ENCODE measurements at places on chromosomes 4 and X.

- DNase-seq = no peak
Observed at GRCh38 chrX:103151799-103152198, 58.9 kb upstream of the NXF3 start.

DNA sequence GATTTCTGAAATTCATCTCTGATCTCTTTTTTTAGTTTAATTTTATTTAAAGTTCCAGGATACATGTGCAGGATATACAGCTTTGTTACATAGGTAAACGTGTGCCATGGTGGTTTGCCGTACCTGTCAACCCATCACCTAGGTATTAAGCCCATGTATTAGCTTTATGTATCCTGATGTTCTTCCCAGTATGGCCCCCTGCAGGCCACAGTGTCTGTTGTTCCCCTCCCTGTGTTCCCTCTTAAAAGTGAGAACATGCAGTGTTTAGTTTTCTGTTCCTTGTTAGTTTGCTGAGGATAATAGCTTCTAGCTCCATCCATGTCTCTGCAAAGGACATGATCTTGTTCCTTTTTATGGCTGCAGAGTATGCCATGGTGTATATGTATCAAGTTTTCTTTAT, 153.2 kb downstream of the RAPGEF2 start:
- no peak for DNase-seq

DNA sequence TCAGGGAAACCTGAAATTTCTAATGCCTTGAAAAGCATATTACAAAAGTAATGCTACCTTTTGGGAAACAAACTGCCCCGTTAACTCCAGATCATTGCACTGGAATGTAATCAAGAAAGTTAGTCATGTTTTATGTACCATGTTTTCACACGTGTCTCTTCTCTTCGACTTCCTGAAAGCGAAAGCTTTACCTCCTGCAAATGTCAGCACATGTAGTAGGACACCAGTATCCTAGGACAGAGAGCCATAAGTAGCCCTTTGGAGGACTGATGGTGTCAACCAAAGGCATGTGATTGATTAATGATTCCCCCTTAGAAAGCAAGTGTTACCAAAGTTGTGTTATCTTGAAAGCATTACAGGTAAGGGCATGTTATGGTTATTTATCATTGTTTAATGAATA, 8.8 kb upstream of the MND1 start:
- no peak for DNase-seq

DNA sequence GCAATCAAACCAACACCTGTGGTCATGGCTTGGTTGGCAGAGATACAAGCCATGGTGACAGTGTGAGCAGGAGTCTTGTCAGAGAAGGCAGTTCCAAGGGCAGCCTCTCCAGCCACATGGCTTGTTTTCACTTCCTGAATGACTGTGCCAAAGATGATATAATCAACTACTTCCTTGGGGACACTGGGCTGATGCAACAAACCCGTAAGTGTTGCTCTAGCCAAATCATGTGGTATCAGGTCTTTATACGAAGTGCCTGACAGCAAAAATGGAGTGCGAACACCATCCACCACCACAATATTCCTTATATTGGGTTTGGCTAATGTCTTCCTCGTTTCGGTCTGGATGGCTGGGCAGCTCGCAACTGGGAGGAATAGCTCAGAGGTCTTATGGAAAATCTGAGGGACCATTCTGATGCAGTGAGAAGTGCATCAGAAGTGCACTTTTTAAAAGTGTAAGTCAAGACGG, 922.0 kb downstream of the NLGN4X start:
- DNase-seq = no peak

- DNase-seq = no peak
Observed at GRCh38 chr4:6198768-6199421, 1.5 kb downstream of the JAKMIP1 start.

GRCh38 chr4:77430847-77431246, 174.8 kb upstream of the CXCL13 start:
- DNase-seq = no peak

- DNase-seq = no peak
Observed at GRCh38 chr4:128858879-128859671, 49.6 kb downstream of the JADE1 start.

DNA sequence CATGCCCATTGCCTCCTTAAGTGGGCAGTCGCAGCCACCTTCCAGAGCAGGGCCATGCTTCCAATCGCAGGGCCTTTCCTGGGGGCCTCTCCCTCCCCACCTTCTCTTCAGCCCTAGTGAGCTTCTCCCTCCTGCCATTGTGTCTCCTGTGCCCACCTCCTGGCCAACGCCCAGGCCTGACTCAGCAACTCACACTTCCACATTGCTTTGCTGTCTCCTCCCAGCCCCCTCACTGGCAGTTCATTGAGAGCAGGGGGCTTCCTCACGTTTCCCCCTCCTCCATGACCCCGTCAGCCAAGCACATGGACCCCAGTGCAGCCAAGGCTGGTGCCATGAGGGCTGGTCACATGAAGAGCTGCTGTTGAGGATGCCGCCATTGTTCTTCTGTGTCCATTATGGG, 25.9 kb downstream of the HTRA3 start:
- DNase-seq = no peak

DNA sequence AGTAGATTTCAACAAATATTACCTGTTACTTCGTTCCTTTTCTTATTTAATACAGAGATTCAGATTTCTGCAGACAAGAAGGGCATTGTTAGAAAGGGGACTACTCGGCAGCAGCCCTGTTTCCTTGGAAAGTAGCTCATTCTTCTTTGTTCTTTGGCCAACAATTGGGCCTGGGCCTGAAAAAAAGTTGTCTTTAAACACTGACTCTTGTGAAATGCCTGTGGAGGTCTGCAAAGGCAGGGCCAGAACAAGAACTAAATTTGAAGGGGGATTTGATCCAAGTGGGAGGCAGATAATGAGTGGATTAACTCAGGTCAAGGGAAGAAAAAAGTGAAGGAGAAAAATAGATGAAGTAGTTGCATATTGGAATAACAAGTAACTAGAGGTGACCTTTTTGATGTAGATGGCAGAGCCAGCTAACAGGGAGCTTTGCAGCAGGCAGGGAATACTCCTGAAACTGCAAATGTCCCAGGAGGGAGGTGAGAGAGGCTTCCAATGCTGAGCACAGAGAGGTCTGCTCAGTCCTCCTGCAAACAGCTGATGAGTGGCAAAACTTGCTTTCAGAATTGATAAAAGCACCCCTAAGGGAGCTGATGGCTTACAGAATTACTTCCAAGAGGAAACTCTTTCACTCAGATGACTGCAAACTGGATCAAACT, 393.2 kb upstream of the HS3ST1 start:
- no peak for DNase-seq

DNA sequence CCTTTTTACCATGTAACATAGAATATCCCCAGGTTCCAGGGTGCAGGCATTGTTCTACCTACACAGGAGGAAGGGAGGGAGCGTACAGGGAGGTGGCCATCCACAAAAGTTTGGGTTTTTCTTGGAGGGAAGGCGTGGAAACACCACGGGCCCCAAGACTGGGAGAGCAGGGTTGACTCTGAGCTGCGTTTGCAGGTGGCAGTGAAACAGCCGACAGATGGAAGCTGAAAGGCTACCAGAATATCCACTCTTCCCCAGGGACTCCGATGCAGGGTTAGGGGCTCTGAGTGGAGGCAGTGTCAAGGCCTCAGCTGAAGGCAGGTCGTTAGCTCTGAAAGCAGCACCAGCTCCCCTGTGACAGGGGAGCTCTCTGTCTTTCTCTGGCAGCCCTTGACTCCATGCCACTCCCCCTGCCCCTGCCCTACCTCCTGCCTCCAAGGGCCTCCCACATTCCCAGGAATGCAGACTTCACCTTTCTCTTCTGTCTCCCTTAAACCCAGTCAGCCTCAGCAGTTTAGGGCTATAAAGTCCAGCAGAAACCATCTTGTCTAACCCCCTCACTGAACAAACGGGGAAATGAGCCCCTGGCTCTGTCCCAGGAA, 14.0 kb upstream of the GLOD5 start:
- DNase-seq = no peak

GRCh38 chrX:133563705-133564104, 148.4 kb upstream of the GPC4 start:
- no peak for DNase-seq

- no peak for DNase-seq
Observed at GRCh38 chr4:2301225-2301642, 39.3 kb upstream of the MXD4 start.

DNA sequence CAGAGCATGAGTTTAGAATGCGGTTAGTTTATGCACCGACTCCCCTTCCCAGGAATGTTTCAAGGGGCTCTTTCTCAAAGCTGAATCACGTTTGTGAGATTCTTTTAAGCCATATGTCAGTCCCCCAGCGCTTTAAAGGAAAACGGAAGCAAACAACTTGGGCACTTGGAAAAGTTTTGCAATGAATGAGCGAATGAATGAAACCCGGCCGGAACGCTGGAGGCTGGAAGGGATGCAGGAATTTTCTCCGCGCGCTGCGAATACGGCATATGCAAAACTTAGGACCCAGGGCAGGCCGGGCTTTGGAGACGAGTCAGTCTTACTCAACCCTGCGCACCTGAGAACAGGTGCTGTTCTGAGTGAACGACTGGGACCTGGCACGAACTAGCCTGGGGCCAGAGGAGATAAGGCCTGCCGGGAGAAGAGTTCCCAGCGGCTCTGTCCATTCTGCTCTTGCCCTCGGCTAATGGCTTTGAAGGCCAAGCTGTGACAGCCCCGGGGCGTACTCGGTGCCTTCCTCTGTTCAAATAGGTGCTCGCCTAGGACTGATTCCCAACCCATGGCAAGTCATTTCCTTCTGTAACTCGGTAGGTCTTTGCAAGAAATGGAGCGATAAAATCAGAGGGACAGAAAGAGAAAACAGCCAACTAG, 743 bp upstream of the NRK start:
- no peak for DNase-seq

GRCh38 chr4:173410079-173410478, 11.2 kb upstream of the SCRG1 start:
- DNase-seq = no peak

GRCh38 chr4:87405211-87405820, 14.3 kb upstream of the HSD17B11 start:
- no peak for DNase-seq

- no peak for DNase-seq
Observed at GRCh38 chr4:7821245-7822136, 118.2 kb downstream of the AFAP1 start.

DNA sequence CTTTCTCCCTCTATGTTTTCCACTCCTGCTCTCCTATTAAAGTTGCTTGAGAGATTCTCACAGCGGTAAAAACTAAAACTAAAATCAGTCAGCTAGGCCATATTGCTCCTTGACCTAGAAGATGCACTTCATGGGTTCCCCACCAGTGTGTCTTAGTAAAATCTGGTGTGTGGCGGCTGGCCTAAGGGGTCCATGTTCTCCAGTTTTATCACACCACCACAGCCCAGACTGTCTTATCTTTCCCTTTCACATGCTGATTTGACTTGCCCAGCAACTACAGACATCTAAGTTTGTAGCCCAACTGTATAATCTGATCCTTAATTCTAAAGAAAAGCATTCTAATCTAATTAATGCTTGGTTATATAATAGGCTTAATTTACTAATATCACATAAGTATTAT, 68.0 kb downstream of the ATP8A1 start:
- DNase-seq = no peak

DNA sequence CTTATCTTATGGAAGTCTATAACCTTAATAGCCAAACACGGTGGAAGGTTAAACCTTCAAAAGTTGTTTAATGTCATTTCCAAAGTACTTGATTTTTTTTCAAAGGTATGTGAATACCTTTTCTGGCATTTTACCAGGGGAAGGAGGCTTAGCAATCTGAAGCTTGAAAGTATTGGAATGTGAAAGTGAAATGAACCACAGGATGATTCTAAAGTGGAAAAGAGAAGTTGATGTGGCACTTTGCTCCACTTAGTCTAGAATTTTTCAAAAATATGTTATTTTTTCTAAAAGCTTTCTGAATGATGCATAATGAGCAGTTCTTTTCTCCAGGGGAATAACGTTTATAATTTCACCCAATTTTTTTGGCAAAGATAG, 19.2 kb downstream of the PI4K2B start:
- DNase-seq = no peak

GRCh38 chrX:30278365-30278764, 30.8 kb downstream of the NR0B1 start:
- no peak for DNase-seq

- no peak for DNase-seq
Observed at GRCh38 chr4:170589597-170590191, 499.9 kb upstream of the AADAT start.

DNA sequence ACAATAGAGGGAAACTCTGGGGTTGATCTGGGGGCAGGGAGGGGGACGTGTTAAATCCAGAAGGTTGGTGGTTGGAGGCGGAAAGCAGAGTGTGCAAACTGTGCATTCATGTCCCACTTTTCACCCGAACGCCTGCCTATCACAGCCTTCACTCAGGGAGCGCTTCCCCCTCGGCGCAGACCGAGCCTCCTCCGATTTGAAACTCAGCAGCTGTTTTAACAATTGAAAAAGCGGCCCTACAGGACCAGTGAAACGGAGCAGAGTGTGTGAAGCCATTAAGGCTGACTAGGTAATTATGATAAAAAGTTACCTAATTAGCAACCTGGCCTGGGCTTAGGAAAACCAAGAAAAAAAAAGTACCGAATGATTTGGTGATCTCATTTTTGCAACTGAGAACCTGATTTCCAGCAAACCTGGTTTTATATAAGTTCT, 685 bp upstream of the NDNF start:
- no peak for DNase-seq

DNA sequence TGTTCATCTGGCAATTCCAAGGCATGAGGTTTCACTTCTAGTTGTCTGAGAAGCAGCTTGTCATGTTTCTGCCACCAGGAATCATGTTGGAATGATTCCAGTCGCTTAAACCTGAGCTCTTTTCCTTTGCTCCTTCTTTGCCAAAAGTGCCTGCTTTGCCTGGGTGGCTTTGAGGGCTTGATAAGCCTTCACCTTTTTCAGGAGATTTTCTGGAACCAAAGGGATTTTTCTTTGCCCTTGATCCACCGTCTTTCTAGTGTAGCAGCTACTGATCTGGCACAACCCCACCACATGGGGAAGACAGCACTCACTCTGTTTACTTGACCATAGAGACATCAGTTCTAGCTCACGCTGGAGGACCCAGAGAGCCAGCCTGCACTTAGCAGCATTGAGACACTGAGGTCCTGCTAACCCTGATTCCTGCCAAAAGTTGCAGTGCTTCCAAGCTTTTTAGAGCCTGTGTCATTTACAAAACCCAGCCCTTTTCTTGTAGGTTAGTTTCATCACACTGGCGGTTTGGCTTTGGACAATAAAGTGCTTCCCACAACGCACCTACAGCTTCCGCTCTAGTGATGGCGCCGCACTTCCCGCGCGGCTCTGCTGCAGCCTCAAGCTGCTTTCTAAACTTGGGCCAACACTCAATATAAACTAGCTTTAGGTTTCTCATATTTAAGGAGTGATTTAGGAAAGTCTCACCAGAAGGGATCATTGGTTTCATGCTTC, 7.3 kb upstream of the CCNI start:
- DNase-seq = no peak
